Activated B cell treated with CpG ODN at 0.5 μM for 24 hours (primary cell): ENCODE measurements at places on chromosomes 3 and 15.

DNA sequence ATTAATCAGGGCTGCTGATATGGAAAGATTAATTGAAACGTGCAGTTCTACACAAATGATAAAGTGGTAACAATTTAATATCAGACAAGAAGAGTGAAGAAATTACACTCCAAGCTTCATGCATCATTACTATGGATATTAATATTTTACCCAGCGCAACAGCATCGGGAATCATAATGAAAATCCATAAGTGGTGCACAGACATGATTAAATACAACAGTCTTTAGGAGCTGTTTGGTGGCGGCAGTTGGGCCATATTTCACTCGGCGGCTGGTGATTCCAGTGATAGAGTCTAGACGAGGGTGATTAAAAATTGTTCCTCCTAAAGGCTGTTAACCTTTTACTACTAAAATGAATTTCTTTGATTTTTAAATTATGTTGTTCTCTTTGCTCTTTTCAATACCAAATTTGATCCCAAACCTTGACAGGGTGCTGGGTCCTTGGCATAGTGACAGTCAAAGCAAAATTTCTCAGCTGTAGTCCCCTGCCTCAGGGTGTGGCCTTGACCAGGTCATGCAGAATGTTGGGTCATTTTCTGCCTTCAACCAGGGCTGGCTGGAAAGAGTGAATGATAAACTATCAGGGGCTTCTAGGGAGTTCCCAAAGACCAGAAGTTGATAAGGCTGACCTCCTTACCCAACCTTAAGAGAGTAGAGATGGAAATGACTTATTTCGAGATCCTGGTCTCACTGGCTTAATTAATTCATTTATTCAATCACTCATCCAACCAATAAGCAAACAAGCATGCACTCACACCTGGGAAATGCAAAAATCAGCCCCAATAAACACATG is 392.0 kb downstream of the IL20RB start:
- no peak overlapping the region for H3K4me3 ChIP-seq
- DNase-seq: no peak
- no peaks in the 10 kb centered on the region for H3K36me3 ChIP-seq
- no peaks in the 10 kb centered on the region for H3K27me3 ChIP-seq

DNA sequence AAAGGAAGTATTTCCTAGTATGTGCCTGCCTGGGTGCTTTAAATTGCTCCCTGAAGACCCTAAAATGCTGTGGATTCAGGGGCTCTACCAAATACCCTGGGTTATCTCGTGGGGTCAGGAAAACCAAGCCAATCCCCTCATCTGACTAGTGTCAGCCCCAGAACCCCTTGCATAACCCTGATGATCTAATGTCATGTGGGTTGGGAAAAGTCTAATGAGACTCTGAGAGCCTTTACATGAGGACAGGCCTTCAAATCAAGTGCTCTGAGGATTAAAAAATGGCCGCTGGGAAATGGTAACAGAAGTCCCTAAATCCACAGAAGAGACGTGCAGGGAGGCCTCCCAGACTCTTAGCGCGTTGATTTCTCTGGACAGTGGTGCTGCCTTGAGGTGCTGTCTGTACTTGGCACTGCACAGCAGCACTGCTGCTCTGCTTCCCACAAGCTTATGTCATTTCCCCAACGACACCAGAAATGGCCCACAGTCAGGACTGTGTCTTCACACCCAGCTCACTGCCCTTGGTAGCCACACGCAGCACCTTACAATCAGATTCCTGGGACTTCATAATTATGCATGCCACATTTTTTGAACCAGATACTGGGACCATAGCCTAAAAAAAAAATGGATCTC is 16.6 kb downstream of the EIF4E3 start:
- no peak for DNase-seq
- H3K27ac ChIP-seq: no peak overlapping the region
- no peaks in the 10 kb centered on the region for H3K4me1 ChIP-seq

GRCh38 chr15:45456212-45457106 is 66.1 kb downstream of the SLC30A4 start:
- no peaks in the 10 kb centered on the region for H3K27me3 ChIP-seq
- no peak for DNase-seq
- H3K4me3 ChIP-seq: no peak overlapping the region
- peaks cover 44% of the 10 kb centered on the region for H3K4me1 ChIP-seq

- no peaks in the 10 kb centered on the region for H3K4me1 ChIP-seq
- H3K36me3 ChIP-seq: no peaks in the 10 kb centered on the region
- H3K27me3 ChIP-seq: no peaks in the 10 kb centered on the region
- no peak for DNase-seq
Observed at GRCh38 chr3:31345581-31345980, 187.1 kb upstream of the STT3B start.

- H3K4me3 ChIP-seq: no peak overlapping the region
- peaks cover 31% of the 10 kb centered on the region for H3K27me3 ChIP-seq
- DNase-seq: no peak
- no peak overlapping the region for H3K27ac ChIP-seq
- no peaks in the 10 kb centered on the region for H3K4me1 ChIP-seq
Observed at GRCh38 chr3:142926368-142926944, 37.0 kb downstream of the PAQR9 start.

GRCh38 chr3:9238276-9238675 is 11.2 kb downstream of the SRGAP3 start:
- no peak for DNase-seq

GRCh38 chr3:79111375-79112052 is 656.3 kb downstream of the ROBO1 start:
- H3K4me3 ChIP-seq: no peak overlapping the region
- no peaks in the 10 kb centered on the region for H3K27me3 ChIP-seq
- H3K4me1 ChIP-seq: no peaks in the 10 kb centered on the region
- DNase-seq: no peak
